Cardiac fibroblast (primary cell): ENCODE measurements at places on chromosomes 7 and 10.

DNA sequence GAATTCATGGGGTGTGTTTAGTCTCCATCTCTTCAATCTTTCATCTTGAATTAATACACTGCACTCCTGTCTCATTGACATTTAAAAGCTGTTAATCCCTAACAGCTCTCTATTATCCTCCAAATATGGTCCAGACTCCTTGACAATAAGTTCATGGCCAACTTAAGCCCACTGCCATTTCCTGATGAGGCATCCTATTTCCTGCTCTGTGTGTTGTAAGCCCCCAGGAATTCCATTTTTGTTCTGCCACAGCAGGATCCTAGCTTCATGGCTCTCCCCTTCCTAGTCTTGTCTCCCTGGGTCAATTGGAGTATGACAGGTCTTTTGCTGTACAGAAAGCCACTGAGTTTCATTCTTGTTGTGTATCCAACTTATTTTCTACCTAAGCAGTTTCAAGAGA lies 218.8 kb downstream of the OTUD1 start:
- DNase-seq: no peak

GRCh38 chr7:125147047-125147446 lies 217.4 kb upstream of the POT1 start:
- DNase-seq: no peak

DNA sequence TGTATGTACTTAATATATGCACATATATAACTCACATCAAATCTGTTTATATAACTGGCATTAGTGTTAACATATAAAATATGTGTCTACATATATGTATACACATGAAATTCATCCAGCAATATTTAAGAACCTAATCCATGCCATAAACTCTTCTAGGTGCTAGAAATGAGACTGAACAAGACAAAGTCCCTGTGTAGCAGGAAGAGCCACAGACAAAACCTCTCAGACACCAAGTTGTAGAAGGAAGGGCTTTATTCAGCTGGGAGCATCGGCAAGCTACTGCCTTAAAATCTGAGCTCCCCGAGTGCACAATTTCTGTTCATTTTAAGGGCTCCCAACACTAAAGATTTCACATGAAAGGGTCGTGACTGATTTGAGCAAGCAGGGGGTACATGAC lies 52.5 kb downstream of the CRPPA start:
- DNase-seq: no peak

DNA sequence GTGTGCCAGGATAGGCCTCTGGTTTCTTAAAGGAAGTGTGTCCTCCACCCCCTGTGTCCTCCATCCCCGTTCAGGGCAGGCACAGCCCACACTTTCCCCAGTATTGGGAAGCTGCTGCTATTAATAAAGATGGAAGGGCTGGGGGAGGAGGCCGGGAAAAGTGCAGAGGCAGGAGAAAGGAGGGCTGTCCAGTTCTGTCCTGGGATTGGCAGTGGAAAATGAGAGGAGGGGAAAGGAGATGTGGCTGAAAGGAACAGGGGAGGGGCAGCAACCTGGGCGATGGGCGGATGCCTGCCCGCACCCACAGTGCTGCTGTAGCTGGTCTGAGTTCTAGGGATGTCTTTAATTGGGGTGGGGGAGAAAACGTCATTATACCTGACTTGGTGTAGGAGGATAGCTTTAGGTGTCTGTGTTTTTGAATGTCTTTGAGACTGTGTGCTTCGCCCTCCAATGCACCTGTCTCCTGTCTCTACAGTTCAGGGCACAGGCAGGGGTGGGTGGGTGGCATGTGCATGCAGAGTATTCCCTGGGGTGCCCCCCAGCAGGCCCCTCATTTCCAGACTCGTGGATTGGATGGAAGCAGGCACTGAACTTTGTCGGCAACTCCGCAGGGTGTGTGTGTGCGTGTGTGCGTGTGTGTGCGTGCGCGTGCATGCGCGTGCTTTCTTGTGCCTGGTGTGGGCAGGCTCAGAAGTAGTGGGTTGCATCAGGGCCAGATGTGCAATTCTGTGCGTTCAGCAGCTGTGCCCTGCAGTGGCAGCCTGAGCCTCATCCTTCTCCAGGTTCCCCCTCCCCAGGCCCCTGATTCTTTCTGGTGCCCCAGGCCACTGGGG lies 2.5 kb downstream of the TRIM8 start:
- DNase-seq: peak; percentile 58

DNA sequence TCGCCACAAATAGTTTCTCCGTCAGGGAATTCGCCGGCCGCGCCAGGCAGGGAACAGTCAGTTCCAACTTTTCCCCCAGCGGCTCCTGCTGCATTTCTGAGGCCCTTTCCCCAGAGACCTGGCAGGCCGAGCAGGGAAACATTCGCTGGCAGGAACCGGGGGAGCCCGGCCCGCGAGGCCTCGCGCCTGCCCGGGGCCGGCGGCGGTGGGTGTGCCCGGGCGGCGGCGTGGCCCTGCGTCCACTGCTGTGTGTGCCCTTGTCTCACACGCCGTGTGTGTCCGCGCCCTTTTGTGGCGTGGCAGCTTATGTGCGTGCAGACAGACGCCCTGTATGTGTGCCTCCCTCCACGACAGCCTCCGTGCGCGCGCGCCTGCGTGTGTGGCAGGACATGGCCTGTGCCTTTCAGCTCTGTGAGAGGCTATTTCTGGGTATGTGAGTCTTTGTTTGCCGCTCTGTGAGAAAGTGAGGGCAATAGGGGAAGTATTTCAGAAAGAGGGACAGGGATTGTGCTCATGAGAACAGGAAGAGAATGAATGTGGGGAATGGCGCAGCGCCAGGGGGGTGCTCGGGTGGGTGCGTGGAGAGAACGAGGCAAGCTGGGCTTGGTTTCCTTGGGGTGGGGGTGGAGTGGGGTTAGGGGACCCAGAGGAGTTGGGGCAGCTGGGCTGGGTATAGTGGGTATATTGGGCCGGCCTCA lies 689 bp upstream of the SMARCD3 start:
- DNase-seq: peak; percentile 72

DNA sequence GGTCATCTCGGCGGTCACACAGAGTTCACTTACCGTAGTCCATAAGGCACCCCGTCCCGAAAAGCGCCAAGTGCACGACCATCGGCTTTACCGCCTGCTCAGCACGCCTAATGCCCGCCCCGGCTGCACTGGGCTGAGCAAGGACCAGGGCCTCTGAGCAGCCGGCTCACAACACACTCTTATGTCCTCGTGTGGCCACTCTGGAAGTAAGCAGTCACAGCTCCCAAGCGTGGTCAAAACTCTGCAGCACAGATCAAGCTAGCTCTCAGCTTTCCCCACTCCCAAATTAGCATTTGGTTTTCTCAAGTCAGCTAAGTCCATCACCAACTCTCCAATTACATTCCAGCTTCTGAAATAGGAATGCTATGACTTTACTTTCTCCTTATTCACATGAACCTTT lies 57.7 kb downstream of the MAD1L1 start:
- no peak for DNase-seq

GRCh38 chr7:106767498-106768323 lies 97.4 kb upstream of the PIK3CG start:
- DNase-seq: peak; percentile 25

- DNase-seq: no peak
Measured at GRCh38 chr7:118179191-118179590, 4.8 kb upstream of the LSM8 start.

GRCh38 chr10:18303851-18304801 lies 163.9 kb downstream of the CACNB2 start:
- DNase-seq: no peak

- no peak for DNase-seq
Measured at GRCh38 chr7:207418-208129, 15.2 kb downstream of the FAM20C start.

- no peak for DNase-seq
Measured at GRCh38 chr7:43621729-43622448, 39.0 kb downstream of the STK17A start.

DNA sequence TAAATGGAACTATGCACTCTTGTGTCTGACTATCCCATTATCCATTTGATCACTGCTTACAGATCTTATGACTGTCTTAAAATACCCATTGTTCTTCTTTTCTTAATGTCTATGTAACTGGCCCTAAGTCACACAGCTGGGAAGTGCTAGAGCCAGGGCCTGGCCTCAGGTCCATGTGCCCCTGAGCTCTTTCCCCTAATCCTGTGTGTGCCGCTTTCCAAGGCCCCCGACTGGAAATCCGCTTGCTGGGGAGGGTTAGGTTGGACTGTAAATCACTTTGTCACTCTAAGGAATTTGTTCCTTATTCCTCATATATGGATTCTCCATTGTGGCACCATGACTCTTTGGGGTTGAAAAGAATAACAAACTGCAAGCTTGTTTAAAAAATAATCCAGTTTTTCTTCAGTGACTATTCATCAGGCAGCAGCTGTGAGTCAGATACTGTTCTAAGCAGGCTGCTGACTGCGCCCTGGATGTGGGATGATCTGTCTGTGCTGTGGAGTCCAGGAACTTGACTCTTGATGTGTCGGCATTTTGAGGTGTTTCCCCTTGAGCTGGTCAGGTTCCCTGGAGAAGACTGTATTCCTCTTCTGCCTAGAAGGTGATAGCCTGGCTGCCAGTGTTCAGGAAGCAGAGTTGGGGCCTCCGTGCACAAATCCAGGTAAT lies 236.3 kb downstream of the SDK1 start:
- peak; percentile 81 for DNase-seq

DNA sequence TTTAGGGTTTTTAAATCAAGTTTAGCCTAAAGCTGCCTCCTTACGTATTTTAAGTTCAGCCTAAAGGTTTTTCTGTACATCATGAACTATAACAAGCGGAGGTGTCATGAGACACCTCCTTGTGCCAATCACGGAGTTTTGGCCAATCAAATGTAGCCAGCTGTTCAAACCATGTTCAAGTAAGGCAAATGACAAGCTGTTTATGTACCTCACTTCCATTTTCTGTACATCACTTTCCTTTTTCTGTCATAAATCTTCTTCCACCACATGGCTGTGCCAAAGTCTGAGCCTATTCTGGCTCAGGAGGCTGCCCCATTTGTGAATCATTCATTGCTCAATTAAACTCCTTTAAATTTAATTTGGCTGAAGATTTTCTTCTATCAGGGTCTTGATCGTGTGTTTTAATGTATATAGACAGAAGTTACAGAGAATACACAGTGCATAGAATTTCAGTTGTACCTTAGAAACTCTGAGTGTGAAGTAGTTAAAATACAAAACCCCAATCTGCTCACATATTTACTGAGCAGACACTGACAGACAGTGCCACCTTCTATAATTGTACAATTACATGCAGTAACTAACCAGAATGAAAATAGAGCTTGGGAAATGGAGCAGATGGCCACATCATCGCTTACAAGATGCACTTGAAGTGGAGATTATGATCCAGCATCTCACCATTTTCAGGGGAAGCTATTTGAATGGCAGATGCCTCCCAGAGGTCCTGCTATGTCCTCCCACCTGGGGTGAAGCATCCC lies 76.9 kb upstream of the LANCL2 start:
- DNase-seq: peak; percentile 40

GRCh38 chr7:101129603-101130117 lies 2.8 kb downstream of the SERPINE1 start:
- DNase-seq: peak; percentile 51

DNA sequence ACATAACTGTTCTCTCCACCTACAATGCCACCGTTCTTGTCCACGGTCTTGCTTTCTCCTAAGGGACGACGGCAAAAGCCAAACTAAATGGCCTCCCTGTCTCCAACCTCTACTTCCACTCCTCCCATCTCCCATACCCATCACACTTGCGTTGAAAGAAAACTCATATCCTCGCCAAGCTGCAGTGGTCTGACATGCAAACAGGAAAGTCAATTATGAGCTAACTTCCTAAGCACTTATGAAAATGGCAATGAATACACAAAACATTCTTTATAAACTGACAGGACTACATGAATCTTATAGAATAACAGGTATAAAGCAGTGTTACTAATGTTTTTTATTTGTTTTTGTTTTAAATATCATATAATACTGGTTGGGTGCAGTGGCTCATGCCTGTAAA lies 46.4 kb downstream of the TYW1B start:
- no peak for DNase-seq

- peak; percentile 96 for DNase-seq
Measured at GRCh38 chr7:95608359-95609173, 12.2 kb upstream of the PDK4 start.

GRCh38 chr10:13139676-13140075 lies 21.7 kb upstream of the MCM10 start:
- no peak for DNase-seq

- DNase-seq: peak; percentile 60
Measured at GRCh38 chr7:33982425-33982786, 77.1 kb downstream of the BMPER start.

DNA sequence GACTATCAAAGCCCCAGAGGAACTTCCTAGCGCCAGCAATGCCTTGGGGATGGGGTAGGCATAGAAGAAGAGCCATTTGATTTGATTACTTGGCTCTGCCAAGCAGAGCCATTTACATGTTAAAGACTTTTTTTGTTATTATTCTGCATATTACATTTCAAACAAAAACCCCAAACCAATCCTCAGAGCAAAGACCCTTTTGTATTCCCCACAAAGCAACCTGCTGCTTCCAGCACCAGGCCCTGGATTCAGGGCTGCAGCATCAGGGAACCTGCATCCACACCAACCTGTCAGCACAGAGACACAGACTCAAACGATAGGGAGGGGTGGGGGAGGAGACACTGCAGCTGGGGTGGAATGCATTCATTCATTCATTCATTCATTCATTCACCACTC lies 73.2 kb downstream of the GRID1 start:
- DNase-seq: no peak

DNA sequence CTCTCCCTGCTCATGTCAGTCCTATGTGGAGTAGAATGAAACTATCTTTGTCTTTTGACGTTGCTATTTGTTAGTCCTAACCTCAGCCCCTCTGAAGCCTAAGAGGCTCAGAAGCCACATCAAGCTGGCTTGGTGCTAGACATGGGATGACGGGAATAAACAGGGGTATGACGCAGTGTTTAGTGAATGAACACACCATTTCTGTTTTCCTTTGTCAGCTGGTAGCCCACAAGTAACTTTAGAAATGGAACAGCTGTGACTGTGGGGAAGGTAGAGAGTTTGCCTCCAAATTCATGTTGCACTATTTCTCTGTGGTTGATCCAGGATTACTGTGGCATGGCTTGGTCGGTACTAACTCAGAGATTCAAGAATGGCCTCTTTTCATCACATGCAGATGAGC lies 31.3 kb downstream of the COX15 start:
- DNase-seq: no peak

DNA sequence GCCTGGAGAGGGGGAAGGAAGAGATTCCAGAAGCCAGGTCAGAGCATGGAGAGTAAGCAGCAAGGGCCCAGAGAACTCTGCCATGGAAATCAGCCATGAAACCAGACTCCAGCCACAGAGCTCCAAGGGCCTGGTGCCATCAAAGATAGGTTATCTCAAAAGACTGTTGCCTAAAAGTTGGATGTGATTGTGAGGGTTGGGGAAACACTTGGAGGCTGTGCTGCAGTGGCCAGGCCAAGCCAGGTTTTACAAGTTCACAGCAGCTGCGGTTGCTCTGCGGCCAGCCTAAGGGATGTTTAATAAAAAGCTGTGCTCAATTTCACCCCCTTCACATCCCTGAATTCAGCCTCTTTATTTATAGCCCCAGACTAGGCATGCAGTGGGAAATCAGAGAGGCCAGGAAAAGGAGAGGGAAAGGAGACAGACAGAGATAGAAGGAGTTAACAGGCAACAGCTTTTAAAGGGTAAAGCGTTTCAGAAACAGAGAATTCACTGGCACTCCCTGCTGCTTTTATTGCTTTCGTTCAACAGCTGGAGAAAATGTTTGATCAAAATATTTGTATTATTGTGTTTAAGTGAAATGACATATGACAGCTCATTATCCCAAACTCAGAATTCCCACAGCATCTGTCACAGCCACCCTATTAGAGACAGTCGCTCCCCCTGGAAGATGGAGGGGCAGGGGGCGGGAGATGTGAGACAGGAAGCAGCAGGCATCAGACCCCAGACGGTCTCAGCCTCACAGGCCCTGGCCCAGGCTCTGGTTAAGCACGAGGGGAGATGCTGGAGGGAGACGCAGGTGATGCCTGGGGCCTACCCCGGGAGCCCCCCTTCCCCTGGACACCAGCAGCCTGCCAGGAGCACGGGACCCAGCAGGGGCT lies 140.1 kb downstream of the GLI3 start:
- DNase-seq: no peak
